LHCN-M2 (cell line): ENCODE measurements at places on chromosomes 7 and 10. TPM values are rescaled to one million over a fixed set of nuclear protein-coding genes. Genes with fewer than 3 reads are reported as not detected.
A peak's percentile ranks its signal among the peaks of the same experiment; 100 is the strongest.

- DNase-seq: no peak
Measured at GRCh38 chr7:102169651-102170392, 116.8 kb upstream of the SH2B2 start.

AASS gene
- total RNA-seq: 9.0 and 11.0 TPM in 2 replicates

DNA sequence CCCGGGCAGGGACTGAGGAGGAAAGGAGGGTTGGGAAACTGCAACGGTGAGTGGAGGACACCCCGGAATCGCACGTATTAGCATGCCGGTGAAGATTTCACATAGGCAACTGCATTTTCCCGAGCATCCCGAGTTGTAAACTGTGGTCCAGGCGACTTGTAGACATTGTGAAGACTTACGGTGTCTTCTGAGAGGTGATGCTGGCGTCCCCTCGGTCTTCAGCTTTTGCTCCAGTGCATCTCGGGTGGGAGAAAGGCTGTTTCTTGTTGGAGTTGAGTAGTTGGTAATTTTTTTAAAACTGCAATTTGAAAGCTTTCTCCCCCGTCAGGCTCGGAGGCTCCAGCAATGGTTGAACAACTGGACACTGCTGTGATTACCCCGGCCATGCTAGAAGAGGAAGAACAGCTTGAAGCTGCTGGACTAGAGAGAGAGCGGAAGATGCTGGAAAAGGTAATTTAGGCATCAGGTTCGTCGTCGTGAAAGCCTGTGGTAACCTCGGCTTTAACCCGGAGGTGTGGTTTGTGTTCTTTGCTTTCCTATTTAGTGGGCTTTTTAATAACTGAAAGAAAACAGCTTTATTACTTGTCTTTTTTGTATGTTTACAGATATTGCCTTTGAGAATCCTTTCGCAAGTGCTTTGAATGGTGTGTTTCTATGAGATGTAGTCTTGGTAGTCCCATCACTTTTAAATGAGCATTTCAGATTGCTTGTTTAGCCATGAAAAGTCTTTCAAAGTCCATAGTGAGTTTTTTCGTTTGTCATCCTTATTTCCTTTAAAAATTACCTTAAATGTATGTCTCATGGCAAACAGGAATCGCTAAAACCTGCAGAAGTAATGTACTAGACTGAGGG, 687 bp downstream of the HELLS start:
- DNase-seq: peak; percentile 28

DNA sequence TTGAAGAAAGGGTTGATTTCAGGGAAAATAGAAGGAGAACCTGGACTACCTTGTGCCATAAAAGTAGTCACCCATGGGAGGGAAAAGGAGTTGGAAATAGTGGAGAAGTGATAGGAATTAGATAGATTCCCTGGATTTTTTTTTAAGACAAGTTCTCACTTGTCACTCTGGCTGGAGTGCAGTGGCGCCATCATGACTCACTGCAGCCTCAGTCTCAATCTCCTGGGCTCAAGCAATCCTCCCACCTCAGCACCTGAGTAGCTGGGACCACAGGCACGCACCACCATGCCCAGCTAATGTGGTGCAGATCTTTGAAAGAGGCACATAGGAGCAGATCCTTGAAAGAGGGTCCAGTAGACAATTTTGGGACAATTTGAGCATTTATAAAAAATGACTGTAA, 9.5 kb upstream of the BLNK start:
- DNase-seq: no peak

DNA sequence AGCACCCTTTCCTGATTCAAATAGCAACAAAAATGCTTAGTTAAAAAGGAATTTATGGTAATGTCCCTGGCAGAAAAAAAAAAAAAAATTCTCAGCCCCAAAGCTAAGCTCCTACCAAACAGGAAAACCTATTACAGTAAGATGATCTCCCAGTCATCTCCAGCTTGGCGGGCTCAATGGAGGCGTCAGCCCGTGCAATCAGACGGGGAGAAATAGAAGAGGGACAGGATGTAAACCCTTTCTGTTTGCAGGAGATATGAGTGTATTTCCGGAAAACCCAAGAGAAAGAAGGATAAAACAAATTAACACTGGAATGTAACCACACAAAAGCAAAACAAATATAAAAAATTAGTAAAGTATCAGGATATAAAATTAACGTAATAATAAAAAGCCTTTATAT, 242.8 kb downstream of the TCERG1L start:
- no peak for DNase-seq

CRHR2 gene
- total RNA-seq: not detected in 2 replicates

PRSS2 gene
- not detected in 2 replicates for total RNA-seq

DNA sequence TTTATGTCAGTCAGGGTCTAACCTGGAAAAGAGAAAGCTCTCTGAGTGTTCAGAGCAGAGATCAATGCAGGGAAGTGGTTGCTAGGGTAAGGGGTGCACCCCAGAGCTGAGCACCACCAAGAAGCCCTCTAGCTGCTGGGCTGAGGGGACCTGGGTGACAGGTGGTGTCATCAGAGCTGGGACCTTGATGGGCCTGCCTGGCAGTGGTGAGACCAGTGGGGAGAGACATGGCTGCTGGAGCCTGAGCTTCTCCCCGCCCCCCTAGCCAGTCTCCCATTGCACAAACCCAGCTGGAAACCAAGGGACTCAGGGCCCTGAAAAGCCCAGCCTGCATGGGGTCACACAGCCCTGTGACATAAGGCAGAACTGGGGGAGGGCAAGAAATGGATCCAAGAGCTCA, 49.1 kb upstream of the OSBPL3 start:
- no peak for DNase-seq

HECW1 gene
- total RNA-seq: not detected in 2 replicates

GRM8 gene
- total RNA-seq: 0.11 TPM in 1 of 2 replicates, not detected in the other

- no peak for DNase-seq
Measured at GRCh38 chr10:47409171-47409865, 25.2 kb upstream of the ZNF488 start.

CLCN1 gene
- total RNA-seq: not detected in 2 replicates

DNA sequence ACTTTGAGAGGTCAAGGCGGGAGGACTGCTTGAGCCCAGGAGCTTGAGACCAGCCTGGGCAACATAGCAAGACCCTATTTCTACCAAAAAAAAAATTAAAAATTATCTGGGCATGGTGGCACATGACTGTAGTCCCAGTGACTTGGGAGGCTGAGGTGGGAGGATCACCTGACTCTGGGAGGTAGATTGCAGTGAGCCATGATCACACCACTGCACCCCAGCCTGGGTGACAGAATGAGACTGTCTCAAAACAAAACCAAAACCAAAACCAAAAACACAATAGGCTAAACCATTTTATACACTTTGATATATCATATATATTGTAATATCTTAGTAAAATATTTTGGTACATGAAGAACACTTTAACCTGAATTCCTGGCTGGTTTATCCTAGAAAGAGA, 101.6 kb downstream of the RAPGEF5 start:
- DNase-seq: no peak

ABCB1 gene
- total RNA-seq: 0.29 and 0.38 TPM in 2 replicates

BAMBI gene
- 0.80 and 1.7 TPM in 2 replicates for total RNA-seq

GRCh38 chr10:101901340-101901739, 57.7 kb upstream of the KCNIP2 start:
- DNase-seq: no peak

CYP3A4 gene
- 0.13 TPM in 1 of 2 replicates, not detected in the other for total RNA-seq

DNA sequence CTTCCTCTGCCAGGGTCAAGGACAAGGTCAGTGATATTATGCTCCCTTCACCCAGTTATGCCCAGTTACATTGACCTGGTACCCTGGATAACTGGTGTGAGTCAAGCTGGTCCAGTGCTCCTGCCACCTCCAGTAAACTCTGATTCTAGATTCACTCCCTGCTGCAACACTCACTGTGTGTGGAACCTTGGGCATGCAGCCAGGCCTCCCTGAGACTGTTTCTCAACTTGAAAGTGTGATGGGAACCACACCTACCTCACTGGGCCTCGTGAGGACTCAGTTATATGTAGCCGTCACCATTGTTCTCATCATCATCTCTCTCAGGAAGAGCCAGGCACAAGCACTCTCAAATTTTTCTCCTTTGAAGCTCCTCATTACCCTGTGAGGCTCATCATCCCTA, 935 bp upstream of the ZNF736 start:
- no peak for DNase-seq

DNA sequence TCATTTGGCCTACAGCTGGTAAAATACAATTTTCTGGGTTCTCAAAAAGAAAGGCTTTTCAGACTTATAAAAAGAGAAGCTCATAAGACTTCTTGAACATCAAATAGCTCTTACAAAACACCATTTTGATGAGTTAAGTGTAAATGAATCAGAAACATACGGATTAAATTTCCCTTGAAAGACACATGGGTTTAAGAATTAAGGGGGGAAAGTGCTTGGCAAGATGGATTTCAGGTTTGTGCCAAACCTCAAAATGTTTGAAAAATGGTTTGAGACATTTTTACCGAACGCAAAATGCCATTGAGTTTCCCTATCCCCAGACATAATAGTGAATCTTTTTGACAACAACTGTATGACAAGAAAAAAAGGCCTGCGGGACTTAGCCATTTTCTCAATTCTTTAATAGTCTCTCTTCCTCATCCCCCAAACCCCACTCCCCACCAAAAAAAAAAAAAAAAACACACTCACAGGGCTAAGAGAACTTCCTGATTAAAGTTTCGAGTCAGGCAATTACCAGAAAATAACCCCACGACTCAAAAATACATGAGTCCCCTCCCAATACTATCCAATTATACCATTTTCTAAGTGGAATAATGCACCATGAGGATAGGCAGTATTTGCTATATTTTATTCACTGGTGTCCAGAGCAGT, 260.1 kb downstream of the TRIL start:
- DNase-seq: no peak

WNT2 gene
- not detected in 2 replicates for total RNA-seq

- DNase-seq: no peak
Measured at GRCh38 chr7:151144387-151144786, 23.1 kb downstream of the GBX1 start.

GRCh38 chr10:103610921-103611511, 117.5 kb downstream of the NEURL1 start:
- no peak for DNase-seq

MYL10 gene
- 0.34 TPM in 1 of 2 replicates, not detected in the other for total RNA-seq

DNA sequence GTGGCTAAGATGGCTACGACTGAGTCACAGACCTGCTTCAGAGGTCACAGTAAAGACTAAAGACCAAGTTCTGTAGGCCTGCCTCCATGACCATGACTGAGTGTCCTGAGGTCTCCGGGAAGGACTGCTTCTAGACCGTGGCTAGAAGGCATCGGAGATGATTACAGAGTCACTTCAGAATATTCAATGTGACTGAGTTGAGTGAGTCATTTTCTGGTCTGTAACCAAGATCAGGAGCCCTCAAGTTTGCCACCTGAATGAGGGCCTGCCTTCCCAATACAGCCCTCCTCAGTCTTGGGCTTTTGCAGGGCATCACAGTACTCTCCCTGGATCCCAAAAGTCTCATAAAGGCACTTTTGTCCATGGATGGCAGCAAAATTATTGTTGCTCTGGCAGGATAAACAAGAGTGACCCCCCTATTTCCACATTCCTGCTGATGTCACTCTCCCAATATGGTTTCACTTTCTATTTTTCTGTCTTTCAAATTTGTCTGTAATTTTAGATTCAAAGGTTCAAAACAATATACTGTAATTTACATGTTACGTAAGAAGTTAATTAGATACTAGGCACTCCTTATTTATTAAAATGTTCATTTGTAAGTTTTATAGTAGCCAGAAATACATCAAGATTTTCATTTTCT, 47.7 kb upstream of the ZNF92 start:
- no peak for DNase-seq

MACC1 gene
- 0.06 and 0.11 TPM in 2 replicates for total RNA-seq
